ENCODE measurements at places on chromosomes 6 and 20.

DNA sequence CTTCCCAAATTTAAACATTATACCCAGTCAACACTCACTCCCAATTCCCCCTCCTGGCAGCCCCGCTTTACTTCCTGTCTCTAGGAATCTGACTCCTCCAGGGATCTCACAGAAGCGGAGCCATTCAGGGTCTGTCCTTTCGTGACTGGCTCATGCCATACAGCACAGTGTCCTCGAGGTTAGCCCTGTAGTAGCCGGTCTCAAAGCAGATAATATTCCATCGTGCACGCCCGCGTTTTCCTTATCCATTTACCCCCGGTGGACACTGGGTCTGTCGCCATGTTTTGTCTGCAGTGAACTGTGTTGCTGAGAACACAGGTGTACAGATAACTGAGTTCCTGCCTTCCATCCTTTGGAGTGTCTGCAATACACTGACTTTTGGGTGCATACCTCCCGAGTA is 95.3 kb downstream of the TTLL2 start:
- DNase-seq, result no peak

GRCh38 chr6:157999168-158000051 is 17.7 kb downstream of the SYNJ2 start:
- no peak for DNase-seq

DNA sequence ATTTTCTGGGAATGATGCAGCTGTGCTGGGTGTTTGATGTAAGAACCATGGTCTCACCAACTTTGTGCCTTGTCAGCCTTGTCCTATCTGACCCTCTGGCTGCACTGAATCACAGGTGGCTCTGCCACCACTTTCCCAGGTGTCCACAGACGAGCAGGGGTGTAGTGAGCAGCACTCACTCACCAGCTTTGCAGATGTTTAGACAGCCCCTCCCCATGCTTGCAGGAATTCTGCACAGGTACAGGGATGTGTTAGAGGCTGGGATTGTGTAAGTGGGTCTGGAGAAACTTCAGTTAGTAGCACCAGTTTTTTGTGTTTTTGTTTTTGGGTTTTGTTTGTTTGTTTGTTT is 88.2 kb upstream of the NAA20 start:
- no peak for DNase-seq

DNA sequence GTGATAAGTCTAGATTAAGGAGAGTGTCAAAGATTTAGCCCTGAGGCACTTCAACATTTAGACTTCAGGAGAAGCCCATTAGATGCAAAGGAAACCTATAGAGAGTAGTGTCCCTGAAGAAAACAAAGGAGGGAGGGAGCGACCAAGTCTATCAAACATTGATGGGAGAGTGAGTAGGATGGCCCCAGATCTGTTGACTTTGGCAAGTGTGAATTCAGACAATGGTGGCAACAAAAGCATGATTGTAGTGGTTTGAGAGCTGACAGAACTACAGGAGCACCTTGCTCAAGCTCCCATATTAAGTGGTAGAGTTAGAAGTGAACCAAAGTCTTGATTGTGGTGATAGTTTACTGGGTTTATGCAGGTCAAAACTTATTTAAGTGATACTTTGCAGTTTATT is 979 bp upstream of the ABCF1 start:
- no peak for DNase-seq

Data from activated CD4-positive, alpha-beta T cell treated with anti-CD3 and anti-CD28 coated beads, Interleukin-2, amount 50 U/mL, for 48 hours (primary cell).